GM18507 (cell line): ENCODE measurements at places on chromosomes 7 and 10.

DNA sequence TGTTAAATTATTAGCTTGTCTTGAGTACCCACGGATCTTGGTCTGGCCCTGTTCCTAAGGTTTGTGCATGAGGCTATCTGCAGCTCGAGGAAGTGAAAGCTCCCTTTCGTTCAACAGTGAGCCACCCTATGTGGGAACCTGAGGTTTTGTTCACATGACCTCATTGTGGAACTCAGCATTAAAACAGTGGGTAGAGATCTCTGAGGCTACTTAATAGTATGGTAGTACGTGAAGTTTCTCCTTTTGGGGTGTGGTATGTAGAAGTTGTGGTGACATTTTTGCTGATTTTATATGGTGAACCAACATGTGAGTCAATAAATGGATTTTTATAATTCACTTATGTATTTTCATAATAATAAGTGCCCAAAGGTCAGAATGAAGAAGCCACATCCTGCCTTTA is 252.7 kb upstream of the FERD3L start:
- DNase-seq = no peak

DNA sequence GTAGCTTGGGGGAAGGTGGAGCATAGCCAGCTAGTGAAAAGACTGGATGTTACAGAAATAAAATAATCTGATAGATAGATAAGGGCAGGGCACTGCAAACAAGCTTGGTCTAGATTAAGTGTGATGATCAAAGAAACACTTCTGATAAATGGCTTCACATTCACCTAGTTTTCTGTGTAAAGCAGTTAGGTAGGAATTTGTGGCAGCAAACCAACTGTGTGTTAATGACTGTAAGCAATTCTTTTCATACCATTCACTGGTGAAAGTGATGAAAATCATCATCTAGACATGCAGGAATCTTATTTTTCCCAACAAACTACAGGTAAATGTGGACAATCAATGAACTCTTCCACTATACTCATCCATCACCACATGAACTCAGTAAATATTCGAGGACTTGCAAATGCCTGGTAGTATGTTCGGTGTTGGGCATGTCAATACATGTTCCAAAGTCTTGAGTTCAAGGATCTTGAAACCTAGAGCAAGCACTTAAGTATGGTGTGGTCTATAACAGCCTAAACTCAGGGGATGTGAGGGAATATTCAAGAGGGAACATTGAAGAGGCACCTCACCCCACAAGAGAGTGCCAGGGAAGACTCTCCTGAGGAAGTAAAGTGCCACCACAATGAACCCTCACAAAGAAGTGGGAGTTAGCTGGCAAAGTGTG is 20.5 kb downstream of the PON3 start:
- no peak for DNase-seq

- no peak for DNase-seq
These were observed 22.6 kb downstream of the COL1A2 start for GRCh38 chr7:94417306-94417705.

DNA sequence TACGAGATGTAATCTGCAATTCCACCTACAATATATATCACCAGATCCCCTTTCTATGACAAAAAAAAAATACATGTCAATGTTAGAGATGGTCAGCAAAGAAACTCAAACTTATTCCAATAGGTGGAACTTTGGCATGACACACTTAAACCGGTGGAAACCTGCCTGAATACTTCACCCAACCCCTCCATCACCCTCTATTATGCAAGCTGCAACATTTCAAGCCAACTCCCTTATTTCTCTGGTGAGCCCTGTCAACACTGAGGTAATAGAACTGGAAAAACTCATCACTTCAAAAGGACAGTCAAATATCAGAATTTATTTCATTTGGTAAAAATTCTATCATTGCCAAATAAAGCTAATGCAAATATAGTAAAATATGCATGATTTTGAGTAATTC is 3.6 kb downstream of the ZNF438 start:
- no peak for DNase-seq

DNA sequence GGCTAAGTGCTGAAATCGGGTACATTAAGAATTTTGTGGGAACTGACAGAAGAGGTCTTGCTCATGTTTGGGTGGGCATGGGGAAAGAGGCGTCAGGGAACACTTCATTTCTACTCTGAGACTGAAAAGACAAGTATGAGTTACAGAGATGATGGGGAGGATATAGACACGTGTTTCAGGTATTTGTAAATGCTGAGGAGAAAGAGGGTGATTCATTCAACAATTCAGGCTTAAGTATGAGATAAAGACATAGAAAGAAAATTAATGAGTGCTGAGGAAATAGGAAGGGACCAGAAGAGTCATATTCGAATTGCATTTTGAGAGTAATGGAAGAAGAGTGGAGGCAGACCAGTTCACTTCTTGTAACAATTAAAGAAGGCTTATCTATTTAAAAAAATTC is 143.6 kb downstream of the HBP1 start:
- DNase-seq = no peak

DNA sequence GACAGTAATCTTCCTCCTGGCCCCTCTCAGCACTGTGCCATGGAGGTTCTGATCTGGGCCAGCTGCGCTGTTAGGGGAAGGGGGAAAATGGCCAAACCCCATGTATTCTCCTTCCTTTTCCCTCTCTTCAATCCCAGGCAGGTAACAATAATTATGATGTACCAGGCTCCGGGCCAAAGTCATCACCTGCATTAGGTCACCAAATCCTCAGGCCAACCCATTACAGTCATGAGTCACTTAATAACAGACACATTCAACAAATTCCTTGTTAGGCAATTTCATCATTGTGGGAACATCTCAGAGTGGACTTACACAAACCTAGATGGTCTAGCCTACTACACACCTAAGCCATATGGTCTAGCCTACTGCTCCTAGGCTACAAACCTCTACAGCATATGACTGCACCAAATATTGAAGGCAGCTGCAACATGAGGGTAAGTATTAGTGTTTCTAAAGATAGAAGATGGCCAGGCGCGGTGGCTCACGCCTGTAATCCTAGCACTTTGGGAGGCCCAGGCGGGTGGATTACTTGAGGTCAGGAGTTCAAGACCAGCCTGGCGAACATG is 2.2 kb upstream of the HSPB1 start:
- no peak for DNase-seq

DNA sequence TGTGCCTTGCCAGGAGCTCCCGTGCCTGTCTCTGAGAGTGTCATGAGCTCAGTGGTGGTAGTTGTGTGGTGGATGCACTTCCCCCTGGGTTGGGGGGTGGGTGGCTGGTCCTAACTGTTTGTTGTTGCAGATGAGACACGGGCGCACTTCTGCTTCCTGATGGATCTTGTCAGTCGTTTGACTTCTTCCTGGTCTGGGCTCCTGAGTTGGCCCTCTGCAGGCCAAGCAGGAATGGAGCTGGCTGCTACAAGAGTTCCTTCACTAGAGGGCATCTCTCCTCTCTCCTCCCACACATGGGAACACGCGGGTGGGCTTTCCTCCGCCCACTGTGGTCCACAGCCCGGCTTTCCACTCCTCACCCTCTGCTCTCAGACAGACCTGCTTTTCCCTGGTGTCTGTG is 82.0 kb downstream of the BMS1 start:
- no peak for DNase-seq

DNA sequence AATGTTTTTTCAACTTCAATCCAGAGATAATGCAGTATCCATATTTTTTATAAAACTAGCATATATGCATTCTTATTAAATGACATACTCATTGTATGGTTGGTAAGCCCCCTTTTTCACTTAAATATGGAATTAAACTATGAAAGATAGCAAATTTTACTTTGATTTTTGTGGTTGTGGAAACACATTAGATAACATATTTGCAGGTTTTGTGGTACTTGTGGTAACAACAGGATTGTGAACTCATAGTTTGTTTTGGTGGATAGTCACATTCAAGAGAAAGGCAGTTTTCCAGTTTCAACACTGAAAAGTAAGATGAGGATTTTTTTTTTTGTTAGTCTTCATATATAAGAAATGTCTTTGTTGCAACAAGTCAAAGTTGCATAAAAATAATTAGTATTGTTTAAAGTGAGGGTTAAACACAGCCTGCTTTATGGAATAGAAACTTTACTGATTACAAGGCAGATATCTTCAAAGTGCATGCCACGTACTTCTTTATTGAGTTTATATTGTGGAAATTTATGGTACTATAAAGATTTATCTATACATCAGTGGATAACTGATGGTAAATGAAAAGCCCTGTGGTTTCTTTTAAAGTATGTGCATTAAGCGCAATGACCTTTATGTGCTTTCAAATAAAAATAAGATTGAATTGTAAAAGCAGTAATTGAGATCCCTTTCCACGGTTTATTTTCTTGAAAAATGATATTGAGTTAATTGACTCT is 39.7 kb upstream of the SEMA3D start:
- no peak for DNase-seq

DNA sequence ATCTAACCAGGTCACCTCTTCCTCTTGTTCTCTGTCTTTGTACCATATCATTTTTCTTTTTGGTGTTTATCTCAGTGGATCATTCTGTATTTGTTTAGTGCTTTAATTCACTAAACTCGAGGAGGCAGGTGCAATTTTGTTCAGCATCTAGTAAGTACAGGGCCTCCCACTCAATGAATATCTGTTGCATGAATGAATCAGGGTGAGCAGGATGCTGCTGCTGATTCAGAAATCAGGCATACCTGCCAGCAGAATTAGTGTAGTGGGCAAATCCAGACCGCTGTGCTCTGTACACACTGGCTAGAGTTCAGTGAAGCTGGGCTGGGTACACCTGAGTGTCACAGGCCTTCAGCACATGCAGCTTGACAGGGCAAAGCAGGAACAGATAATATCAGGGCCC is 511.9 kb downstream of the SUGCT start:
- DNase-seq = no peak

- DNase-seq = no peak
These were observed 582.4 kb upstream of the FOXK1 start for GRCh38 chr7:4099651-4100050.

GRCh38 chr10:58653139-58653538 is 140.5 kb downstream of the BICC1 start:
- DNase-seq = no peak

DNA sequence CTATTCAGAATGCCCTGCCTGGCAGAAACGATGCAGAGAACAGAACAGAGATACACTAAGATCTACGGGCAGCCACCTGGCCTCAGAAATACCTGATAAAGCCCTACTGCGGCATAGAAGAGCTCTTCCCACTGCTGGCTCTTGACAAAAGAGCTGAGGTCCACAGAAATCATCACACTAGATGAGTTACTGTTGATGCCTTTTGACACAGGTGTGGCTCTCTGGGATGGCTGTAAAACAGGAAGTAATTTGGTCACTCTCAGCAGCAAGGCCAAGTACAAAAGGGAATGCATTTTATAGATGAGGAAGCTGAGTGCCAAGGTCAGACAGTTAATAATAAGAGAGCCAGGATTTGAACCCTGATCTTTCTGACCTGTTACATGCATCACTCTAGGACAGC is 35.0 kb upstream of the ACSL5 start:
- no peak for DNase-seq

DNA sequence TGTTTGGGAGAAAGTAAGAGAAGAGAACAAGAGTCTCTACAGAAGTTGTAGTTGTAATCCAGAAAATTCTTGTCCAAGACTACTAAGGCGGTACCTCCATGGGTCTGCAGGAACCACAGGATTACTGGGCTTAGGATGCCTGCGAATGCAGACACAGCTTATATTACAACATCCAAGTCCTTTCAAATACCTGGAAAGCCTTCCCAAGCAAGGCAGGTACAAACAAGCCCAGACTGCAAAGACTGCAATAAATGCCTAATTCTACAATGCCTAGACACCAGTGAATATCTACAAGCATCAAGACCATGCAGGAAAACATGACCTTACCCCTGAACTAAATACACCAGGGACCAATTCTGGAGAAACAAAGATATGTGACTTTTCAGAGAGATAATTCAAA is 178.2 kb downstream of the ARL4A start:
- DNase-seq = no peak
